Type B pancreatic cell (in vitro differentiated cells): ENCODE measurements at places on chromosomes 5 and 9. TPM values are rescaled to one million over a fixed set of nuclear protein-coding genes. Genes with fewer than 3 reads are reported as not detected.
A peak's percentile ranks its signal among the peaks of the same experiment; 100 is the strongest.

Gene CACNA1B
- total RNA-seq = 2.4 and 3.2 TPM in 2 replicates

Gene KLF4
- 49.5 and 136 TPM in 2 replicates for total RNA-seq

DNA sequence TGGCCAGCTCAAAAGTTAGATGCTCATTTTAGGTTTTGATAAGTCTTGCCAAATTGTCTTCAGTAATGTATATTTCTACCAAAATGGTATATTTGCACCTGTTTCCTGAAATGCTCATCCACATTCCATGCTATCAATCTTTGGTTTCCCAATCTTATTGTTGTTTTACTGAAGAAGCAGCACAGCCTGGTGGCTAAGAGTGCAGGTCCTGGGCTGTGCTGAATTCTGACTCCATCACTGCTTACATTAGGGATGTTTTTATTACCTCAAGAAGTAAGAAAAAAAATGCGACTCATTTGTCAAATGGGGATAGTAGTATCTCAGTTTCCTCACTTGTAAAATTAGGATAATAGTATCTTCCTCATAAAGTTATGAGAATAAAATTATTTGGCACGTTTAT, 13.6 kb upstream of the S100Z start:
- H3K27me3 ChIP-seq = no peaks in the 10 kb centered on the region
- peaks cover 5% of the 10 kb centered on the region for H3K36me3 ChIP-seq
- H3K27ac ChIP-seq = no peak overlapping the region
- H3K4me3 ChIP-seq = no peak overlapping the region

DNA sequence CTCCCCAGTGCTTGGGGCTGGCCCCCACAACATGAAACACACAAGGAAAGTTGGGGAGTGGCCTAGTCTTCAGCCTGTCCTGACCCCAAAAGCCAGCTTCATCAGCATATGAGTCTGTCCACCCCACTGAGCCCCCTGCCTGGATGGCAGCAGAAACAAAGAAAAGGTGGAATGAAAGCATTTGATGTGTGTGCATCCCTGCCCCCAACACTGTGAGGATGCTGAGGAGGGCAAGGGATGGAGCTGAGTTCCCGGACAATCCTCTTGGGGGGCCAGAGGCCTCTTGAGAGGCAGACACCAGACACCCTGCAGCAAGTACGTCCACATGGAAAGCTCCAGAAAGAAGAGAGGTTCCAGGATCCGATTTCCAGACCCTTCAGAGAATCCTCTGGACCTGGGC, 113.5 kb upstream of the PPP1R26 start:
- no peak overlapping the region for H3K4me3 ChIP-seq
- H3K4me1 ChIP-seq = no peaks in the 10 kb centered on the region
- no peak for DNase-seq
- no peaks in the 10 kb centered on the region for H3K36me3 ChIP-seq
- H3K27ac ChIP-seq = no peak overlapping the region
- peaks cover 9% of the 10 kb centered on the region for H3K27me3 ChIP-seq

DNA sequence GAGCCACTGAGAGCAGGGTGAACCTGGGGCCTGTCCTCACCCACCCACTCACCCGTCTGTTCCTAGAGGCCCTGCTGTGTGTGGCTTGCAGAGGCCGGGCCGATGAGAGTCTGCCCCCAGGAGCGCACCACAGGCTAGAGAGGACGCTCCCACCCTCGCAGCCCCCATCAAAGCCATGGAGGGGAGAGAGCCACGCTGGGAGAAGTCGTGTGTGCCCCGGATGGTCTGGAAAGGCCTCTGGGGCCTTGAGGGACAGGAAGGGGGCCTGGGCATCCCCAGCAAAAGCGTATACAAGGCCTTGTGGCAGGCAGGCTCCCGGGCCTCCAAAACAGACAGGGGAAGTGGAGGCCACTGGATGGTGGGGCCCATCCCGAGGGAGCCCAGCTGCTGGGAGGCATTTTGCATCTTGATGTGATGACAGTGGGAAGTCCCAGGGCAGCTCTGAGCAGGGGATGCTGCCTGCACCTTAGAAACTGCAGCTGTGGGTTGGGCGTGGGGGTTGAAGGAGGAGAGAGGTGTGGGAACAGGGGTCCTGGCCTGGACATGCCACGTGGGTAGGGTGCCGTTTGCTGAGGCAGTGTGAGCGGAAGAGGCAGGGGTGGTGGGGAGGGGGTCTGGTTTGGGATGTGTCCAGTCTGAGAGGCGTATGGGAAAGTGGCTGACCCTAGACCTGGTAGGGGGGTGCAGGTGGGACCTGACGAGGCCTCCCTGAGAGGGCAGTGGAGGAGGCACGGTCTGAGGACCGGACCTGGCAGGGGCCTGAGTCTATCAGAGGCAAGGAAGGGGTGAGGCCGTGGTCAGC, 43.0 kb upstream of the NOTCH1 start:
- H3K36me3 ChIP-seq = no peaks in the 10 kb centered on the region
- DNase-seq = no peak
- peak overlapping the region; percentile 58 for H3K27ac ChIP-seq
- no peak overlapping the region for H3K4me3 ChIP-seq
- peaks cover 24% of the 10 kb centered on the region for H3K4me1 ChIP-seq
- H3K27me3 ChIP-seq = peaks cover 2% of the 10 kb centered on the region
